ENCODE measurements at places on chromosomes 2 and 18.

GRCh38 chr2:53432936-53433335, 334.7 kb upstream of the CHAC2 start:
- no peak for DNase-seq

DNA sequence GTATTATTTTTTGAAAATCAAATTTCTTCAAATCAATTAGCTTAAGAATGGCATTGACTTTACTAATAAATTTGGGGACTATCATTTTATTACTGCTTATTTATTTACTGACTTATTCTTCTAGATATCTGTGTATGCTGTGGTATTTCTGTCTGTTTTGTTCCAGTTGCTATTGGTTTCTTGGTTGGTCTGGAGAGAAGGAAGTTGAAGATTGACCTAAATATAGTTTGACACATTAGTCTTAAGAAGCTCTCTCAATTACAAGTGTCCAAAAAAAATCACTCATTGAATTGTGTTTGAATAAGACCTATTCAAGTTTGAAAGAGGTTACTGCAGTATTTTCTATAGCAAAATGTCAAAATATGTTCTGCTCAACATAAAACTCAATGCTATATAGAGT, 153.3 kb upstream of the KYNU start:
- DNase-seq = no peak

- no peak for DNase-seq
These were observed 36.1 kb upstream of the IGFBP5 start for GRCh38 chr2:216731465-216731864.

GRCh38 chr2:228348516-228349064, 167.1 kb upstream of the SPHKAP start:
- no peak for DNase-seq

GRCh38 chr2:72291059-72291458, 143.4 kb upstream of the CYP26B1 start:
- DNase-seq = peak; percentile 5

GRCh38 chr2:66362701-66363100, 72.2 kb upstream of the MEIS1 start:
- no peak for DNase-seq

- DNase-seq = no peak
These were observed 11.9 kb upstream of the ARID5A start for GRCh38 chr2:96524482-96525210.

GRCh38 chr2:159129824-159130223, 156.7 kb downstream of the WDSUB1 start:
- no peak for DNase-seq

DNA sequence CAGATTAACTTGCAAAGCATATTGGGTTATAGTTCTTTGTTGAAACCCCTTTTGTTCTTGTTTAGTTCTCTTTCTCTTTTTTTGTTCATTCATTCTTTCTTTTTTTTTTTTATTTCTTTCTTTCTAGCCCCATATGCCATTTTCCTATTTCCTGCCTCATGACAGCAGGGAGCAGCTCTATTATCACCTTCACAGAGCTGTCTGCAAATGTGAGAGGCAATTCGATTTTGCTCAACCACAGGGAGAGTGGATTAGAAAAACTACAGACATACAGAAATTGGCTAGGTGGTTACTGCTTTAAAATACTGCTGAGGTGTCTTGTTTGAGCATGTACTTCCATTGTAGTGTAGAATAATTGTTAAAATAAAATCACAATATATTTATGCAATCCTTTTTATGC, 44.2 kb upstream of the TBR1 start:
- DNase-seq = no peak

DNA sequence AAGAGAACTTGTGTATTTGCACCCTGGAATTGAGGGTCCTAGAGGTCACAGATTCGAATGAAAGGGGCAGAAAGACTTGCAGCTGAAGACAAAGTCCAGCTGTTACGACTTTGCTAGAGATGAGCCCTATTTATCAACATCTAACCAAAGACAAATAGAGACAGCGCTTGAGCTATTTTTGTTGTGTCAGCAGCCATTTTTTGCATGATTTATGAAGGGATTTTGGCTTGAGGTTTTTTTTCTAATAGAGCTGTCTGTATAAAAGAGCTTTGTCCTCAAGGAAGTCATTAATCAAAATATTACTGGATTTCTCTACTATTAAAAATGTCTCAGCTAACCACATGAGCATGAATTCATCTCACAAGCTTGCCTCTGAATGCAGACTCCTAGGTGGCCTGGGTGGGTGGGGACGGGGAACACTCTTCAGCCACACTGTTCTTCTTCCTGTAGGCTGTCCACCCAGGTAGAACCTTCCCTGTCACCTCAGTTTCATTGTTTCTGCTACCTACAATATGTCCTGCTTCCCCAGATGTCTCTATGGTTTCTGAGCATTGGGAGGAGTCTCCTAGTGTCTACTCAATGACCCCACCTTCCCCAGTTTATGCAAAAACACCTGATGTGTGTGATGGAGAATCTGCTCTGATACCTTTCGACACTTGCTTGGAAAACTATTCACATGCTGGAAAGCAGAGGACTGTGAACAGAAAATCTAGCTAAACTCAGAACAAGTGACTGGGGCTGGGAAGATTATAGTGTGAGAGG, 7.2 kb upstream of the CD226 start:
- DNase-seq = no peak

- DNase-seq = no peak
These were observed 116.6 kb upstream of the FAM136A start for GRCh38 chr2:70418514-70418913.

DNA sequence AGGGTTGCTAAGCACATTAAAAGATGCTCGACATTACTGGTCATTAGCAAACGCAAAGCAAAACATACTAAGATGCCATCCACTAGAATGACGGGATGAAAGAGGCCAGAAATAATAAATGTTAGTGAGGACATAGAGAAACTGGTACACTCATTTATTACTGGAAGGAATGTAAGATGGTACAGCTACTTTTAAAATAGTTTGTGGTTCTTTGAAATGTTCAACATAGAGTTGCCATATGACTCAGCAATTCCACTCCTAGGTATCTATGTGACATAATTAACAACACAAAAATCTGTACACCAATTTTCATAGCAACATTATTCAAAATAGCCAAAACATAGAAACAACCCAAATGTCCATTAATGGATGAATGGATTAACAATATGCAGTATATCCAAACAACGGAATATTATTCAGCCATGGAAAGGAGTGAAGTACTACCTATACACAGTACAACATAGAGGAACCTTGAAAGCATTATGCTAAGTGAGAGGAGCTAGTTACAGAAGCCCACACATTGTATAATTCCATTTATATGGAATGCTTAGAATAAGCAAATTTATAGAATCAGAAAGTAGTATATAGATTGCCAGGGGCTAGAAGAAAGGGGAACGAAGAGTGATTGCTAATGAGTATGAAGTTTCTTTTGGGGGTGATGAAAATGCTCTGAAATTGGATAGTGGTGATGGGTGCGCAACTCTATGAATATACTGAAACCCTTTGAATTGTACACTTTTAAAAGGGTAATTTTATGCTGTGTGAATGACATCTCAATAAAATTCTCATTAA, 61.9 kb upstream of the IL1R1 start:
- DNase-seq = peak; percentile 63

GRCh38 chr2:222024932-222025880, 273.6 kb downstream of the PAX3 start:
- peak; percentile 52 for DNase-seq

DNA sequence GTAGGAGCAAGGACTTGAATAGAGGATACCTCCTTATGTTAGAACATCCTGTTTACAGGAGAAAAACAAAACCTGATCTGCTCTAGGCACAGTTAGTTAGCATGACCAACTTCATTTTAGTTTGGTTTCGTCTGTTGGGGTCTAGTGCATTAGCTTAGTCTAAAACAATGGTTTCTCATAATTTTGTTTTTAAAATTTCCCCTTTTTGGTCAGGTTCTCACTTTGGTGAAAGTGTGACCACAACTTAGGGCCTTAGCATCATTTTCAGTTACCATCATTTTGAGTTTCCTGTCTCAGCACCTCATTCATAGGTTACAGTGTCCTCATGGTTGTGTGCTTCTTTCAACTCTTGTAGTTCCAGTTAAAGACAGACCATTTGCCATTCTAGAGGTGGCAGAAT, 1277.0 kb upstream of the SLC39A10 start:
- DNase-seq = no peak

GRCh38 chr18:54147439-54147838, 77.0 kb downstream of the MBD2 start:
- no peak for DNase-seq

- DNase-seq = peak; percentile 77
These were observed 34.8 kb downstream of the COL5A2 start for GRCh38 chr2:189144700-189145211.
